ENCODE measurements at places on chromosomes 2 and 18.

- no peak for DNase-seq
Measured at GRCh38 chr2:69733342-69734034, 8.4 kb upstream of the ANXA4 start.

- DNase-seq, result no peak
Measured at GRCh38 chr2:16640001-16640700, 25.5 kb downstream of the CYRIA start.

GRCh38 chr18:48139431-48140347, 209.2 kb upstream of the SMAD2 start:
- DNase-seq, result no peak

DNA sequence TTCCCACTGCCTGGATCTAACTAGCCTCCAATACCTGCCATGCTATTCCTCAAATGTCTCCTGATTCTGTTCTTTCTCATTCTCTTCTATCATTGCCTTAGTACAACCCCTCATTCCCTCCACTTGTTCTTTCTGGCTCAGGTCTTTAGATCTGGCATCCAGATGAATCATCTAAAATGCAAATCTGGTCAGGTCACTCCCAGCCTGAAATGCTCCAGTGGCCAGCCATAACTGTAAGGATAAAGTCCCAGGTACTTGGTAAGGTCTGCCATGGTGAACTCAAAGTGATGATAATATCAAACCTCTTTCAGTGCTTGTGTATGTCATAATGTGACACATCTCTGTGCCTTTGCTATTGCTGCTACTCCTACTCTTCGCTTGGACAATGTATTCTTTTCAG, 2.9 kb upstream of the SNRNP27 start:
- no peak for DNase-seq

GRCh38 chr2:141109633-141110032, 1021.2 kb downstream of the LRP1B start:
- no peak for DNase-seq

DNA sequence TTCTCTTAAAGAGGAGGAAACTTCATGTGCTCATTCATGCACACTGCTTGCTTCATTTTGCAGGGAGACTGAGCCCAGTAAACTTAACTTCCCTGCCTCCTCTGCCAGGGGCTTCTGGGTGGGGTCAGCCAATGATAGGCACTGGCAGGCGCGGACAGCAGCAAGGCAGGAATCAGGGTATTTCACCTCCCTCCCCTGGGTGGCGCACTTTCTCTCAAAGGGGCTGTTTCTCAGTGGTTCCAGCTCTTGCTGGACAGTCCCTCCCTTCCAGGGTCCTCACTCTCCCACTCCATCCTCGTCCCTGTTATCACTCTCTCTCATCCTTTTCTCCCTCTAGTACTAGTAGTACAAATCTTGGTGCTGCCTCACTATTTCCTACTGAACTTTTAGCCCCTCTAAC, 320.5 kb upstream of the ZNF521 start:
- DNase-seq, result no peak

DNA sequence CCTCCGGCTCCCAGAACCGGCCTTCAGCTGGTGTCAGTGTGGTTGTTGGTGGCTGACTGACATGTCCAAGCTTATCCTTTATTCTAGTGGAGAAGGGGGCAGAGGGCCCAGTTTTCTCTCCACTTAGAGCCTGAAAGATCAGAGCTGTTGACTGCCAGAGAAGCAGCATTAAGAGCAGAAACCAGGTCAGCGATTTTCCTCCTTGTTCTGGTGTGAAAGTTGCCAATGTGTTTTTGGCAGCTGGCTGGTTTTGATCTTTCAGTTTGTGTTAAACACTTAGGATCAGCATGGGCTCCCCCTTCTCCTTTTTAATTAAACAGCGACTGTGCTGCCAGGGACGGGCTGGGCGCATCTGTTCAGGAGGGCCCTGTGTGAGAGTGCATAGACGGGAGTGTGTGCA, 100.9 kb downstream of the ASAP2 start:
- no peak for DNase-seq

Data from stimulated activated CD4-positive, alpha-beta T cell treated with anti-CD3 and anti-CD28 coated beads, Interleukin-4, amount 100 ng/mL, for 48 hours (primary cell).